ENCODE measurements at places on chromosomes 4 and X. TPM values are rescaled to one million over a fixed set of nuclear protein-coding genes. Genes with fewer than 3 reads are reported as not detected.
A peak's percentile ranks its signal among the peaks of the same experiment; 100 is the strongest.

DNA sequence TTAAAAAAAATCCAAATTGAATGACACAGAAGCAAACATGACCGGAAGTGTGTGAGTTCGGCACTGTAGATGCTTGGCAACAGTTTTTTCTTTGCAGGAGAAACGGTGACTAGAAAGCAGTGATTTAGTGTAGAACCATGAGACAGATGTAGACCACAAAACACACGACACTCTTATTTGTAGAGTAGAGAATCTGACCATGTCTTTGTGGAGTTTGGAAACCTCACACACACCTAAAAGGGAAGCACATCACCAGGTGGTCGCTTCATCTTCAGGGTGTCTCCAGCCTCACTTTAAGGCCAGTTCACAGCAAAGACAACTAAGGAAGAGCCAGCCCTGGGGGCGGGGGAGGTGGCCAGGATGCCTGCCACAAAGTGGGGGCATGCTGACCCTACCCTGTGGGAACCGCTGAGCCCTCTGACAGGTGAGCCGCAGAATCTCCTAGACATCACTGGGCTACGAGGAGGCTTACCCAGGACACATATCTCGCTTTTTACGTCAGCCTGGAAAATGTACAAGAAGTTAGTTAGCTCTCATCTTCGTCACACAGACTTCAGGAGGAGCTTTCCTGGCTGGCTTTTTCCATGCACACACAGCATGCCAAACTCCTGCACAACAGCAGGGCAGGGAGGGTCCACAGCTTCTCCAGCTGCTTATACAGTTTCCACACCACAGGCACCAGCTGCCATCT, 64.4 kb upstream of the PDLIM3 start:
- no peaks in the 10 kb centered on the region for H3K4me1 ChIP-seq
- H3K27me3 ChIP-seq, result no peaks in the 10 kb centered on the region
- no peaks in the 10 kb centered on the region for H3K36me3 ChIP-seq
- H3K27ac ChIP-seq, result peak overlapping the region; percentile 39
- no peak for DNase-seq
- H3K4me3 ChIP-seq, result no peak overlapping the region

CABS1 gene
- not detected for total RNA-seq

DNA sequence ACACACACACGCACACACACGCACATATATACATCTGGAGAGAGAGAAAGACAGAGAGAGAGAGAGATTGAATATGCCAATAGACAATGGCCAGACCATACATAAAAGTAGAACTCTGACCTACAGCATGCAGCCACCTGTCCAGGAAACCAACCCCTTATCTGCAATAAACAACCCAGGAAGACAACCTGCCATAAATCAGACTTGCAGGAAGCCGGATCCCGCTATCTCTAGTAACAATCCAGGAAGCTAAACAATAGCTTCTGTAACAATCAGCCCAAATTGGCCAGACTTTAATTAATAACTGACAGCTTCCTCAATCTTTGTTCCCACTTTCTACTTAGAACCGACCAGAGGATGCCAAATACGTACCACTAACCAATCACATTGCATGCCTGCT, 173.2 kb downstream of the LDB2 start:
- H3K4me3 ChIP-seq, result peak overlapping the region; percentile 59
- DNase-seq, result no peak
- peaks cover 17% of the 10 kb centered on the region for H3K4me1 ChIP-seq
- peak overlapping the region; percentile 40 for H3K27ac ChIP-seq
- peaks cover 1% of the 10 kb centered on the region for H3K27me3 ChIP-seq
- H3K36me3 ChIP-seq, result peaks cover 52% of the 10 kb centered on the region

DNA sequence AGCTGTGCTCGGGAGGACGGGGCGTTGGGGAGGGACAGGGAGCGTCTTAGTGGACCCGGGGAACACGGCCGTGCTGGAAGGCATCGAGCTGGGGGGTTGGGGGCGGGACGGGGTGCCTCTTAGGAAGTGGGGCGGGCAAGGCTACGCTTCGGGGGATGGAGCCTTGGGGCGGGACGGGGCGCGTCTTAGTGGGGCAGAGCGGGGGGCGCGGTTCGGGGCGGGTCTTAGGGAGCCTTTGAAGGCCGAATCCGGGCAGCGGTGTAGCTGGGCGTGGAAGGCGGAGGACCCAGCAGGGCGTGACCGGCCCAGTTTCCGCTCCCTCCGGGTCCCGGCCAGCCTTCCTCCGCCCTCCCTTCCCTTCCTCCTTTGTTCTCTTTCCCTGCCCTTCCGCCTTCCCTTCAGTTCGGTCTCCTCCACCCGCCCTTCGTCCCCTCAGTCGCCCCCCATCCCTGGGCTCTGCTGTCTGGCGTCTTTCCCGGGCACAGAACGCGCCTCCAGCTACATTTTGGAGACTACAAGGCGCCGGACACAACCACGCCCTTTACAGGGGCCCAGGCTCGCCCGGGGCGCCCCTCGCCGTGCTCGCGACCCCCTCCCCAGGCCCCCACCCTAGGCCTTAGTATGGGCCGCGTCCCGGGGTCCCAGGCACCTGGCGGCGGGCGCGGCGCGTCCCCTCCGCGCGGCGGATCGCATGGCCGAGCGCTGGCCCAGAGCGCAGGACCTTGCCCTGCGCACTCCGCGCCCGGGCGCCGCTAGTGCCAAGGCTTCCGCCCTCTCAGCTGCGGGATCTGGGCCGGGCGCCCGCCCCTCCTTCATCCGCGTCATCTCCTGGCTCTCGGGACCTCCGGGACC, at the start of gene ARSD:
Gene ARSD (minus strand): TSS at position 757 of the 852 bp plus-strand sequence. CDS start 64 bp downstream, at position 693.
- H3K4me1 ChIP-seq, result no peaks in the 10 kb centered on the region
- peak within 1 kb of the TSS; percentile 80 for H3K4me3 ChIP-seq
- H3K27ac ChIP-seq, result peak within 1 kb of the TSS; percentile 74
- H3K27me3 ChIP-seq, result peaks cover 4% of the 10 kb centered on the region
- peaks cover 8% of the 10 kb centered on the region for H3K36me3 ChIP-seq

GRCh38 chr4:140085062-140085622, 68.8 kb downstream of the MAML3 start:
- no peak overlapping the region for H3K4me3 ChIP-seq
- peaks cover 9% of the 10 kb centered on the region for H3K36me3 ChIP-seq
- H3K4me1 ChIP-seq, result peaks cover 69% of the 10 kb centered on the region

DNA sequence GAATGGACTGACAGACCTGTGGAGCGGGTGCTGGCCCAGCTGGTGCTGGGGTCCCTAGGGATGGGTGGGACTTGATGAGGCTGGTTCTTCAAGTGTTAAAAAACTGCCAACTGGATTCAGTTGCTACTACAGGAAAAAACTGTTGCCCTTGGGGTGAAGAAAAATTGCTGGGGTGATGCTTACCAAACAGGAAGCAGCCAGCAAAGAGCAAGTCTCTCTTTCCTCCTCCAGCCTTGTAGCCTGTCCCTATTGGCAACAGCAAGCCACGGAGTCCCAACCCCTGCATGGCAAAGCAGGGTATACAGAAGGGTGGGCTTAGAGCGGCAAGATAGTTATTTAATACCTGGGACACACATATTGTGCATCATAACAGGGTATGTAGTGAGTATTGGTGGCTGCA, 60.1 kb upstream of the ATP8A1 start:
- H3K27ac ChIP-seq, result no peak overlapping the region
- no peaks in the 10 kb centered on the region for H3K36me3 ChIP-seq
- no peaks in the 10 kb centered on the region for H3K27me3 ChIP-seq
- no peak overlapping the region for H3K4me3 ChIP-seq
- H3K4me1 ChIP-seq, result peaks cover 6% of the 10 kb centered on the region
- no peak for DNase-seq

- H3K27ac ChIP-seq, result peak overlapping the region; percentile 57
- peaks cover 4% of the 10 kb centered on the region for H3K36me3 ChIP-seq
- peaks cover 14% of the 10 kb centered on the region for H3K4me1 ChIP-seq
- peaks cover 2% of the 10 kb centered on the region for H3K27me3 ChIP-seq
Observed at GRCh38 chr4:165737309-165737972, 135.6 kb upstream of the TLL1 start.

DNA sequence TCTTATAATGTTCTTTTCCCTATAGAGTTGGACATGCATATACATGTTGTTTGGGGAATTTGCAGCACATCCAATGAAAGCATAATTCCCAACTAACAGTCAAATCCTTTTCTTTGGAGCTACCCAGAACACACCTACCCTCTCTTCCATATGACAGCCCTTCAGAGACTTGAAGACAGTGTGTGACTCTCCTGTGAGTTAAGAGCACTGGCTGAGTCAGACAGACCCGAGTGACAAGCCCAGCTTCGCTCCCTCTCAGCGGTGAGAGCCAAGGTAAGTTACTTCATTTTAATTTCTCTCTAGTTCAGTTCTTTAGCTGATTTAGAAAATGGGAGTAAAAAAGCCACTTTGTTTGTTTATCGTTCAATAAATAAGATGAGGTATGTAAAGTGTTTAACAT, 86.3 kb downstream of the RTL9 start:
- H3K27ac ChIP-seq, result no peak overlapping the region
- no peak overlapping the region for H3K4me3 ChIP-seq
- H3K27me3 ChIP-seq, result no peaks in the 10 kb centered on the region
- H3K36me3 ChIP-seq, result no peaks in the 10 kb centered on the region
- DNase-seq, result no peak
- H3K4me1 ChIP-seq, result peaks cover 8% of the 10 kb centered on the region

DNA sequence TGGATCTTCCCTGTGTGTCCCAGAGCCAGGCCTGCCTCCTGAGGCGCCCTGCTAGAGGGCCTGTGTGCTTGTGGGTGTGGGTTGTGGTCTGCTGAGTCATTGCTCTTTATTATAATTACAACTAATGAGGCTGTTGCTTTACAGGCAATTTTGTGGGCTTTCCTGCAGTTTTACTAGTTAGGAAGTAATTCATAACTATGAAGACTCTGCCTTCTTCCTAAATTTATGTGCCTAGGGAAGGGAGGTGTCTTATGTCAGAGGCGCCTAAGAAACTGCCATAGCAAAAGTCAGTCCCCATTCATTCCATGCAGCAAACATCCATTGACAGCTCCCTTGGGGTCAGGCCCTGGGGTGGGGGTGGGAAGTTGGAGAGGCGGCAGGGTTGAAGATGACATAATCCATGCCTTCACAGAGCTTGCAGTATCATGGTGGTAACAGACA, 359.2 kb downstream of the IDS start:
- H3K4me1 ChIP-seq, result no peaks in the 10 kb centered on the region
- no peaks in the 10 kb centered on the region for H3K27me3 ChIP-seq
- DNase-seq, result no peak
- H3K27ac ChIP-seq, result no peak overlapping the region
- no peak overlapping the region for H3K4me3 ChIP-seq
- H3K36me3 ChIP-seq, result no peaks in the 10 kb centered on the region

DDX53 gene
- not detected for total RNA-seq

GRCh38 chrX:133448512-133449076, 33.3 kb upstream of the GPC4 start:
- no peak overlapping the region for H3K4me3 ChIP-seq
- no peak for DNase-seq

- no peaks in the 10 kb centered on the region for H3K4me1 ChIP-seq
- no peak overlapping the region for H3K27ac ChIP-seq
- no peak for DNase-seq
- peaks cover 3% of the 10 kb centered on the region for H3K36me3 ChIP-seq
- no peak overlapping the region for H3K4me3 ChIP-seq
Observed at GRCh38 chr4:151553874-151554273, 144.9 kb downstream of the FHIP1A start.

JCHAIN gene
- not detected for total RNA-seq

- H3K27me3 ChIP-seq, result no peaks in the 10 kb centered on the region
- no peaks in the 10 kb centered on the region for H3K4me1 ChIP-seq
- H3K36me3 ChIP-seq, result peaks cover 6% of the 10 kb centered on the region
- no peak overlapping the region for H3K4me3 ChIP-seq
Observed at GRCh38 chr4:185244763-185245162, 35.4 kb downstream of the SNX25 start.

DNA sequence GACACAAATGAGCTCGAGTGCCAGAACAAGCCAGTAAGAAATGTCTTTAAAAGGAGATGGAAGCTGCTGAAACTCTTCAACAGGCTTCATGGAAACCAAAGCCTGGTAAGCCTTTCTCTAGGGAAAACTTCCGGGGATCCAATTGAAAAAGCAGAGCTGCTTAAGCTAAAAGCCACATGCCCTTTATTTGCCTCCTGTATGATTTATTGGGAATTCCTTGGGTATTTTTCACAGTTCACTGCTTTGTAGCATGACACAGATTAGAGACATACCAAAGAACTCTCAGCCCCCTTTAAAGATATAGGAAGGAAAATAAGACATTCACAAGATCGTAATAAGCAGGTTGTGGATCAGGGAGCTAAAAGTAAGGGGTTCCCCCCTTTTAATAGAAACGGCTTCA, 6.5 kb upstream of the ARHGAP6 start:
- no peak for DNase-seq
- no peak overlapping the region for H3K4me3 ChIP-seq
- H3K36me3 ChIP-seq, result no peaks in the 10 kb centered on the region
- H3K4me1 ChIP-seq, result no peaks in the 10 kb centered on the region

- H3K27ac ChIP-seq, result no peak overlapping the region
- H3K36me3 ChIP-seq, result no peaks in the 10 kb centered on the region
- H3K4me3 ChIP-seq, result no peak overlapping the region
Observed at GRCh38 chr4:156615066-156615531, 356.5 kb downstream of the PDGFC start.

GRCh38 chr4:1045595-1046201, 34.3 kb downstream of the FGFRL1 start:
- no peak overlapping the region for H3K27ac ChIP-seq
- no peaks in the 10 kb centered on the region for H3K4me1 ChIP-seq
- no peak overlapping the region for H3K4me3 ChIP-seq
- DNase-seq, result no peak
- H3K27me3 ChIP-seq, result peaks cover 21% of the 10 kb centered on the region
- peaks cover 4% of the 10 kb centered on the region for H3K36me3 ChIP-seq

DNA sequence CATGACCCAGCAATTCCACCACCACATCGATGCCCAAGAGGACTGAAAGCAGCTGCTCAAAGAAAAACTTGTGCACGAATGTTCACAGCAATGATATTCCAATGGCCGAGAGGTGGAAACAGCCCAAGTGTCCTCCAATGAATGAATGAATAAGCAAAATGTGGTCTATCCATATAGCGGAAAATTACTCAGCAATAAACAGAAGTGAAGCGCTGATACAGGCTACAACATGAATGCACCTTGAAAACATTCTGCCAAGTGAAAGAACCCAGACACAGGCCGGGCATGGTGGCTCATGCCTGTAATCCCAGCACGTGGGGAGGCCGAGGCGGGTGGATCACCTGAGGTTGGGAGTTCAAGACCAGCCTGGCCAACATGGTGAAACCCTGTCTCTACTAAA, 5.2 kb upstream of the SLC2A9 start:
- no peak overlapping the region for H3K27ac ChIP-seq
- H3K4me3 ChIP-seq, result no peak overlapping the region
- peaks cover 7% of the 10 kb centered on the region for H3K27me3 ChIP-seq
- no peaks in the 10 kb centered on the region for H3K4me1 ChIP-seq
- H3K36me3 ChIP-seq, result peaks cover 6% of the 10 kb centered on the region

- peaks cover 15% of the 10 kb centered on the region for H3K4me1 ChIP-seq
- no peaks in the 10 kb centered on the region for H3K36me3 ChIP-seq
- H3K4me3 ChIP-seq, result no peak overlapping the region
- no peak for DNase-seq
Observed at GRCh38 chr4:140807491-140808252, 51.5 kb upstream of the TBC1D9 start.

CLNK gene
- total RNA-seq, result not detected

GRCh38 chrX:123736333-123736921, 3.6 kb upstream of the THOC2 start:
- H3K4me1 ChIP-seq, result peaks cover 6% of the 10 kb centered on the region
- H3K36me3 ChIP-seq, result peaks cover 11% of the 10 kb centered on the region
- no peak overlapping the region for H3K4me3 ChIP-seq
- H3K27ac ChIP-seq, result no peak overlapping the region
- DNase-seq, result no peak
- peaks cover 3% of the 10 kb centered on the region for H3K27me3 ChIP-seq
